ENCODE measurements at places on chromosomes 3 and 15.

DNA sequence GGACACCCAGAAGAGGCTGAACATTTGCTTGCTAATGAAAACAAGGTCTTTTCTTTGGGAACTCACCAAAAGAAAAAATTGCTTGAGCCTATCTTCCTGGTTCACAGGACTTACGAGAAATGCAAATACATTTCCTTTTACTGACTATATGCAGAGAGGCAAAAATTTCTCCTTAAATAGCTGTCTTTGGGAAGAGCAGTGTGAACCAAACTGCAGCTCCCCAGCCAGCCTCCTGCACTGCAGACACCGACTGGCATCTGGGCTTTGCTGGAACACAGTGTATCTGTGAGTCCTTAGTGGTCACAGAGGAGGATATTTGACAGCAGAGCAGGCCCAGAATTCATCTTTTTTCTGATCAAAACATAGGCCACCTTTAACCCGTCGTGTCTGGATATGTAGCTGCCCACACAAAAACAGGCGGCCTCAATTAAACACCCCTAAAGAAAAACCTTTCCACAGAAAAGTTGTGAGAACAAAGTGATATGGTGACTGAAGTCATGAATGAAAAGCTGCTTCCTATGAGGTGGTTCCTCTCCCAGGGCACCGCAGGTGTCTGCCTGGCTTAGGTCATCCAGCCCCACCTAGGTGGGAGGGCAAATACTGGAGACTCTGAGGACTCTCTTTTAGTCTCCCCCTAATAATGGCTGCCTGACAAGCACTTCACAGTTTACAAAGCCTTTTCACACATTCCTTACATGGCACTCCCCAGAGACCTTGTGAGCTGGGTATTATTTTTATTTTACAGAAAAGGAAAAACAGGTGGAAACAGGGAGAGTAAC is 46.1 kb upstream of the TMEM158 start:
- no peak for DNase-seq

- DNase-seq = no peak
These were observed 15.3 kb downstream of the ANKRD28 start for GRCh38 chr3:15782429-15782828.

DNA sequence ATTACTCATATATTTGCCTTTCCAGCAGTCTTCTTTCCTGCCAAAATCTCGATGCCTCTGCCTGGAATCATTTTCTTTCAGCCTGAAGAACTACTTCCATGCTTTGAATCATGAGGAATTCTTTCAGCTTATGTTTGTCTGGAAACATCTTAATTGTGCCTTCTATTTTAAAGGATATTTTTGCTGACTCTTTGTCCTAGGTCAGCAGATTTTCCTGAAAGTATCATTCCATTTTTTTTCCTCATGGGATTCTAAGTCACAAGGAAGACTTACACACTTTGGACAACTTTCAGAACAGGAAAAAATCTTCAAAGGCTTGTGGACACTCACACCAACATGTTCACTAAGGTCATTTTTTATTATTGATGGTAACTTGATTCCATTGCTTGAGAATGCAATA is 10.1 kb downstream of the PRR23E start:
- DNase-seq = no peak

DNA sequence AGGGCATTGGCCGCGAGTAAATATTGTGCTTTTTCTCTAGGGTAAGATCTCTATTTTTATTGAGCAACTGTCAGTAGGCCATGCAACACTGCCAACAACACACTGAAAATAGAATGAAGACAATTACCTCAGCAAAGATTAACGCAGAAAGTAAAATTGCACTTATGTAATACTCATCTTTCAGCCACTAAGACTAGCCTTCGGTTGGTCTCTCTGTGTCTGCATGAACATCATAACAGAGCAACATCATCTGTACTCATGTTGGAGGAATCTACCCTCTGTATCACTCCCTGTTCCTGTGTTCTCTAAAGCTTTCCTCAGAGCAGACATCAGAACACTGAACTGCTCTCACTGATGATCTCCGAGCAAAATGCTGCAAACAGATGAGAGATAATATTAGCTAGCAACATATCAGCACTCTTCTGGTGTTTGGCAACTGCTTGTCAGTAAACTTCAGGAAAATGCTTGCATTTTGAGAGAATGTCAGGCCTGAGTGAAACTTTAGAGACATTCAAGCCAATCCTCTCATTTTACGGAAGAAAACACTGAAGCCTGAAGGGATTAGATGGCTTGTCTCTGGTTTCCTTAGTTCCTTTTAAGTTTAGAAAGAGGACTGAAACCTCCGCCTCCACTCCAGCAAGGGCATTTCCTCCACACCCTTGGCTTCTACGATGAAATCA is 8.4 kb upstream of the LRRC3B start:
- no peak for DNase-seq

DNA sequence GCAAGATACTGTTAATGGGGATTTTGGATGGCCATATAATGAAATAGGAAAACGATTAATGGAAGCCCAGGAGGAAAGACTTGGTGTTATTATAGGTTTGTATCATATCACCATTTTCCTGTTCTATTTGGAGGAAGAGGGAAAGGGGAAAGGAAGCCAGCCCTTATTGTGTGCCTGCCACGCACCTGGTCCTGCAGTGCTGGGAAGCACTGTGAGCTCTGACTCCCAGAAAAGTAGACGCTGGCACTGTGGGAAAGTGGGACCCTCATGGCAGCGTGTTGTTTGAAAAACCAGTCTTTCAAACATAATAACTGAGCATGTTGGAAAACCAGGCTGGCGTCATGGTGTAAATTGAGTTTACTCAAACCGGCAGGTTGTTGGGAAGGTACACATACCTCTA is 22.0 kb downstream of the CGNL1 start:
- DNase-seq = no peak

GRCh38 chr3:138688871-138689299 is 80.3 kb downstream of the FAIM start:
- no peak for DNase-seq

GRCh38 chr15:58369261-58369701 is 62.5 kb upstream of the LIPC start:
- DNase-seq = no peak

- no peak for DNase-seq
These were observed 23.8 kb upstream of the ANXA2 start for GRCh38 chr15:60421544-60421943.

DNA sequence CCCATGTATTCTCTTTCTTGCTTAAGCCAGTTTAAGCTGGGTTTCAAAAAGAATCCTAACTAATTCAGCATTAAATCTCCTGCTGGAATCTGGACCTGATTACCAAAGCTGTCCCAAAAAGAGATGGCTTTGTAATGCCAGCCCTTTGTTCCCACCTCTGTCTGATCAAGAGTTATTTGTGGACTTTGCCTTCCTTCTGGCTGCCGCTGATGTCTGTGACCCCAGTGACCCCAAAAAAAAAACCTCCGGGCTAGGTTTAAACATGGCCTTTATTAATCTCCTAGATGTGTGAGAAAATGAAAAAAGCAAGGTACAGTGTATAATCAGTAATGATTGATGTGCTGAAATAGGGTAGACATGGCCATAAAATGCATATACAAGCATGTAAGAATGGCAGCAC is 20.7 kb downstream of the CRYGS start:
- DNase-seq = no peak

- no peak for DNase-seq
These were observed 36.1 kb upstream of the ARHGEF26 start for GRCh38 chr3:154085071-154085470.

DNA sequence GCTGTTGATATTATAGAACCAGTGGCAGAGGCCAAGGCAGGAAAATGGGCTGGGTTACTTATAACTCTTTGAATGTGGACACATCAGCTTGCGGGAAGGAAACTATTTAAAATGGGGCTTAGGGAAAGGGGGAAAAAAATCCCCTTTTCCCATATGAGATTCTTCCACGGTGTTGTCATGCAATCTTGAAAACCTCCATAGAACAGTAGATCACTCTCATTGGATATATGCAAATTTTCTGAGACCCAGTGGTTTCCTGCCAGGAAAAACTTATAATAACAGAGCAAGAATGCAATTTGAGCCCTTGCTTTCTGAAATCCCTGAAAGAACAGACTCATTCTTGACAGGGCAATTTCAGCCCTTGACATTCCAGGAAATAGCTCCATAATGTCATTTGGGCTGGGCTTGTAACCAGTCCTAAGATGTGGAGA is 31.1 kb downstream of the TMEM212 start:
- no peak for DNase-seq

DNA sequence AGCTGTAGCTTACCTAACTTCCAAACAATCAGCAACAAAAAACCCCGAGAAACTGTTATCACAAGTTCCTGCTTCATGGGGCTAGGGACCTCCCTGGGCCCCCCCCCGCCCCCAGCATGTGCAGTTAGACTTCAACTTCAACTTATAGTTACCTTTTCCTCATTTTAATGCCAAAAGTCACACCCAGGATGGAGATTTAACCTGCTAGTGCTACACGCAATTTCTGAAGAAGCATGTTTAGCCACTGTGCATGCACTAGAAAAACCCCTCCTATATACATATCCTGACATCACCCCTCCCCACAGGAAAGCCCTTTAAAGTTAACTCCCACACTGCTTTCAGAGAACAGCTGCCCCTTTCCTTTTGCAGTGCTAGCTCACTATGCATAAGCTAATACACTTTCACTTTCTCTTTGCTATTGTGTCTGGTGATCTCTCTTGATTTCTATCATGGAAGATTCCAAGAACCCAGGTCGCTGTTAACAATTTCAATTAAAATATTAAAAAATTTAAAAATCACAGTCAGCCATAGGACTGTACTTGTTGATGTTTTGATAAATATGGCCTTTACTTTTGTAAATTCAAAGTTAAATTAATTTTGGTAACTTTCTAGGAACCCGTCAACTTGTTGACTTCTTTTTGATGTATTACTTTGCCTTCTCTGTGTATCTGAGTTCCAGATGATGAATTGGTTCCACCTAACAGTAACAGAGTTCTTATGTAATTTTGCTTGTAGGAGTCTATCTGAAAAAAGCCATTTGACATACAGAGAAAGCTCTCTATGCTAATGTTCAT is 75.2 kb upstream of the ACAD9 start:
- no peak for DNase-seq

- DNase-seq = no peak
These were observed 8.2 kb upstream of the OCA2 start for GRCh38 chr15:28107111-28107903.

- DNase-seq = no peak
These were observed 25.9 kb upstream of the CAPN7 start for GRCh38 chr3:15180042-15180611.

DNA sequence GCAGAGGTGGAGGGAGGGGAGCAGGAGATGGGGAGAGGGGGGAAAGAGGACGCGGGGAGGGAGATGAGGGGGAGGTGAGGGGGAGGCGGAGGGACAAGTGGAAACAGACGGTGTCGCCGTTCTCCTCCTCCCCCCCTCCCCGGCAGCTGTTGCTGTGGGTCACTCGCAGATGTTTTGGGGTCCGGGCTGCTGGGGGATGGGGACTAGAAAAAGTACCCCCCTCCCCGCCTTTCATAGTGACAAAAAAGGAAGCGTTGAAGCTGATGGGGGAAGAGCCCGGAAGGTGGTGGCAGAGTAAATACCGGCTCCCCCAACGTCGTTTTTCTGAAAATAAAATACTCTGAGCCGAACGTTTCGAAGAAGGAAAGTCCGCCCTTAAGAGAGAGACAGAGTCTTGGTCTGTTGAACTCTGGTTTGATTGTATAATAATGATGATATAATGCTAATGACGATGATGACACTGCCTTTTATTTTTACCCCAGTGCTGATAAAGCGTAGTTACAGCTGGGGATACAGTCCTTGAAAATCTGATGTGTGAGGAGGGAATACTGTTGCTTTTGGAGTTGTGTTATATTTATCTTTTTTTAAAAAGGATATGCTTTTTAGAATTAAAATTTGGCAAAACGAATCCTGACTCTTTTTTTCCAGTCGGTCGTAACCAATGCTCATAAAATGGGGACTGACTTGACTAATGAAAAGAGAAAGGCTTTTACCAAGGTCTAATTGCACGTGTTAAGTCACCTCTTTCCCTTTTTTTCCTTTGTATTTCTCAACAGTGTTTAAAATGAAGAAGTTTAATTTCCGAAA is 993 bp downstream of the STXBP5L start:
- no peak for DNase-seq

DNA sequence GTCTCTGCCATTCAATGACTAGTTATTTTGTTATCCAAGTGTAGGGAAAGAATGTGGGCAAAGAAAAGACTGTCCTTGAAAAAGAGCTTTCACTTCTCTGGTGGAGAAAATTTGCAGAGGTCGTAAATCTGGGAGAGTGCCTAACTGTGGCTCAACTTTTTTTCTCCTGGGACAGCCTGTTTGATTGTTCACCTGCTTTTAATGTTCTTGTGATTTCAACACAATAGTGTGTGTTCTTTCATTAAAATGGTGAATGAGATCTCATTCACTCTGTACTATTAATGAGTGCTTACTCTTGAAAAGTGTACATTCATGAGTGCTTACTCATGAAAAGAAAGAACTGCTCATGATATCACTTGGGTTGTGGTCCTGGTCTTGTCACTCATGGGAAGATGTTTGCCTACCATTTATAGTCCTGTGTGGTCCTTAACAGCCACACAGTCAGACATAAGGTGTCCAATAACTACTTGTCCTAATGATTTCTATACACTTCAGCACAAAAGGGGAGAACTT is 567.3 kb downstream of the GRM7 start:
- no peak for DNase-seq

DNA sequence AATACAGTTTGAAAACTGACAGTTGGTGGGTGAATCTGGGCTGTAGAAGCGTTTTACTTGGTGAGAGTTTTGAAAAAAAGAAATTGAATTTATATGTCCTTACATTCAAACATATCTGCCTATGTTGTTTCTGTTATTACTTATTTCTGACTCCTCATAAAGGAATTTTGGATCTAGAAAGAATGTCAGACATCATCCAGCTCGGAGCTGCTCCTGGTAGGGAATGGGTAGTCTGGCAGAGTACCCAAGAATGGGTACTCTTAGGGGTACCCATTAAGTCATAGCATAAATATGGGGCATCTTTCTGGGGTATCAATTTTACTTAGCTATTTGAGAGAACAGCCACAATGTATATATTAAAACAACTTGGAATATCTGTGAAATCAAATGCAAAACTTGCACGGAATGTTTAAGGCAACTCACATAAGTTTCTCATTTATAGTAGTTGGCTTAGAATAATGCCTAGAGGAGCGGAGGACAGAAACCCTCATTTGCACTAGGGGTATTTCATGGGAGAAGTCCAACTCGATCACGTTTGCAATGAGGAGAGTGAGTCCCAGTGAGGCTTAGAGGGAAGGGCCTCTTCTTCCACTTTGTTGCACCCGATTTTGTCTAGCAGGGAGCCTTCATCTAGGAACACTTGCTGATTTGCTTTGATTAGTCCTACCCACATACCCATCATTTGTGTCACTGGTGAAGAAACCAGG is 2.4 kb upstream of the LARP6 start:
- no peak for DNase-seq

DNA sequence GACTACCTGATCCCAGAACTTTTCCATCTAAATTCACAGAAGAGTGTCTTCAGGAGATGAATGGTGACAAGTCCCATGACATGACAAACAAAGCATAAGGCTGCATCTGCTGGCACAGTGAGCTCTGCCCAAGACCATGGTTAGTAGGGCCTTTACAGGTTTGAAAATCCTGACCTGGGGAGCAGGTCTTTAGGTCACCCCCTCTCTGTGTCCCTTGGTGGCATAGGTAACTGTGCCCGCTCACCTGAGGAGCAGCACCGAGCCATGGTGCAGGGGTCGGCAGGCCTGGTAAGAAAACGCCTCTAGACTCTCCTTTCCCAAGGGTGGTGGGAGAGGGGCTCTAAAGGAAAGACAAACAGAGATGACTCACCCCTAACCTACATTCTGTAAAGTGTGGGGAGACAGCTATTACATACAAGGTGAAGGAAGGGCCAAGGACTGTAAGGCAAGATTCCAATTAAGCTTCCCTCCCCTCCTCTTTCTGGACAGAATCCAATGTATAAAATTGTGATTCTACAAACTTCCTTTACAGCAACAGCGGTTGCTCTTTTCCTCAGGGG is 74.0 kb downstream of the SATB1 start:
- DNase-seq = no peak

- DNase-seq = no peak
These were observed 11.4 kb upstream of the GNAI2 start for GRCh38 chr3:50224639-50225038.

Measured in activated T-helper 1 cell treated with Interleukin-2 at 50 U/mL for 16 hours (primary cell).